ENCODE measurements at places on chromosomes 2 and 18.

DNA sequence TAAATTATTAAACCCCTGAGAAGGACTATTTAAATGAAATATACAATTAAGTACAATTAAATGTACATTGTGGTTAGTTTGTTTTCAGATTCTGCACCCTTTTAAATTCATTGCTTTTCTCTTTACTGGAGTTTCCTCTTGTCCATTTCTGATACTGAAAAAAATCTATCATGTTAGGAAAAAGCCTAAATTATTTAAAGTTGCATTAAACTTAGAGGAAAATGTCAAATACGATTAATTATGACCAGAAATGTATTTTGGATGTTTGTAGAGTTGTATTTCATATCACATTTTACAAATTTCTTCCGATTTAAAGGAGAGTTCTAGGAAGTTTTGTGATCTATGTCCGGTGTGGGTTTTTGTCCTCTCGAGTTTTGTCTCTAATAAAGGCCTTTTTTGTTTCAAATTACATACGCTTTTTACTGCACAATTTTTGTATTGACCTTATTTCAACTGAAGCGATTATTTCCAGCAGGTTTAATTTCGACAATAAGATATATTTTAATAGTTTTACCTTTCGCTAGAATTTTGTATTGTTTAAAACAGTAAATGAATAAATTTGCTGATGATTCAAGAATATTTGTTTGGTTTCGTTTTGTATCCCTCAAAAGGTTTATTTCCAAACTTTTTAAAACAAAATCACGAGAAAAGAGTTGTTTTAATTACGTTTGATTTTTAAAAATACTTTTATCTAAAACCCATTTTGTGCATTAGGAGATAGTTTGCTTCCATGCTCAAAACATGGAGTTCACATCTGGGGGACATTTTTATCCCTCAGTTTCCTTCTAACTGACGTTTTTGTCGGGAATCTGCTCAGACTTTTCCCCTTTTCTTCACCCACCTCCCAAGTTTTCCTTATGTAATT is 3.3 kb upstream of the SATB2 start:
- no peak for DNase-seq

DNA sequence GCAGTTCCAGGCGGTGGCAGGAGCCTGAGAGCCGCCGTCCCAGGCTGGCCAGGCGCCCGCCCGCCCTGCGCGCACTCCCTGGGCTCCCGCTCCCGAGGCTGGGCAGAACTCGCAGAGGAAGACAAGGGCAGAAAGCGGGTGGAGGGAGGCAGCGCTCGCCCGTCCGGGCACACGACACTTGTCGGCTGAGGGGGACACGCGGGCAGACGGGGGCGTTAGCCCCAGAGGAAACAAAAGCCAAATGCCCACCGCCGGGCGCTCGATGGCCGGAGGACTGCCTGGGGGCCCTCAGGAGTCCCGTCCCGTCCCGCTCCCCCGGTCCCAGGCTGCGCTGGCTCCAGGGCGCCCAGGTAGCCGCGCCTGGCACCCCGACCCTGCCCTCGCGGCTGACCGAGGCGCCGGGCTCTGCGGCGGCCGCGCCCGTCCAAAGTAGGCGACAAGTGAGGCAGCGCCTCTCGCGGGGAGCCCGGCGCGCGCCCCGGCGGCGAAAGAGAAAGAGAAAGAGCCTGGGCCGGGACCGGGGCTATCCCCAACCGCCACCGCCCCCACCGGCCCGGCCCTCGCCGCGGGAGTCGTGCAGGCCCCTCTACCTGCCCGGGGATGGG is 491 bp downstream of the L3MBTL4 start:
- peak; percentile 53 for DNase-seq

- no peak for DNase-seq
These were observed 1.2 kb upstream of the EMX1 start for GRCh38 chr2:72915907-72916742.

- DNase-seq: no peak
These were observed 36.6 kb upstream of the SKOR2 start for GRCh38 chr18:47287911-47288585.

DNA sequence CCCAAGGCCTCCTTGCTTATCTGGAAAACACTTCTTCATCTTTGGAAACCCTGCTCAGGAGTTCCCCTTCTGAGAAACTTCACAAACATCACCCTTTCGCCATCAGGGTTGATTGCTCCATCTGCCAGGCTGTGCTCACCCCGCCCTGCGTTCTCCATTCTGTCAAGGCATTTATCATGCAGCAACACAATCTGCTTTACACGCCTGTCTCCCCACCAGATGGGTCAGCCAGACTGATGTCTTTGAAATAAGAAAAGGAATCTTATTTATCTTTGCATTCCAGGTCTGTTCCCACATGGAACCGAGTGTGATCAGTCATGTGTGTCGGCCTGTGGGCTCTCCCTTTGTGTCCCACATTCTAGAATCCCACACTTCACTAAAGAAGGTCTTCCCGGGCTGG is 110.0 kb upstream of the ARL4C start:
- no peak for DNase-seq

GRCh38 chr18:55275039-55275901 is 312.7 kb downstream of the TCF4 start:
- DNase-seq: peak; percentile 45

DNA sequence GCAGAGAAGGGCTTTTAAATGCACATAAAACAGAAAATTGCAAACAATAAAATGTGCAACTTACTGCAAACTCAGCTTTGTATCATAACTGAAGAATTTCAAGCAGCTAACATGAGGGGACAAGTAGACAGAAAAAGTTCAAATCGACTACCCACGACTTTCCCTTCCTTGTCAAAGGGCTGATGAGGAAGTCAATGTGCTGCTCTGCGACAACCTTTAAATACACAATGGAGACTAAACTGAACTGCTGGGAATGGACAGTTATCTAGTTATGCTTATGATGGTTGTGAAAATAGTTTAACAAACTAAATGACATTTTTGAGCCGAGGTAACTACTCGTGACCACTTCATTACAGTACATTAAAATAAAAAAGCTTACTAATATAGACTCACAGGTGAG is 84.1 kb downstream of the INO80D start:
- no peak for DNase-seq

DNA sequence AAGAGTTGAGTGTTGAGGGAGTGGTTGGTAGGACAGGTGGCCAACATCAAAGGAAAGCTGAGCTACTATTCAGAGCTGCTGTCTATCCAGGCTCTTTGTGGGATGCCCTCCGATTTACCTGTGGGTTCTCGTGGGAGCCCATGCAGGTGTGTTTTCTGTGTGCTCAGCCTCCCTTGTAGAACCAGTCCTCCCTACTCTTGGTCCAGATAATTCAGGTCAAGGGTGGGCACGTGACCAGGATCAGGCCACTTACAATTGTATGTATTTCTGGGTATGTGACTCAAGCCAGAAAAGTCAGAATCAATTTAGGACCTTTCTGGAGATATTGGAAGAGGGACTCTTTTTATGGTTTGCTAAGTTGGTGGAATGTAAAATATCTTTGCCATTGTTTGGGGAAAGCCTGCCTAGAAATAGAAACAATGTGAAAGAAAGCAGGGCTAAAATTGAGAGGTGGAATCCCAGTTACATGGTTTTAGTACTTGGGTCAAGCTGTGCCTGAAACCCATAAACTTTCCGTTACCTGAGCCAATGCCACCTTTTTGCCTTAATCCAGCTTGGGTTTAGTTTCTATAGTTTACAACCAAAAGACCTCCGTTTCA is 93.2 kb downstream of the PDCL3 start:
- no peak for DNase-seq

- DNase-seq: peak; percentile 55
These were observed 332.1 kb downstream of the AGPS start for GRCh38 chr2:177724398-177725287.

- DNase-seq: no peak
These were observed 66.6 kb downstream of the MYOM1 start for GRCh38 chr18:3153107-3153704.

- DNase-seq: no peak
These were observed 11.8 kb downstream of the G6PC2 start for GRCh38 chr2:168912901-168913369.

DNA sequence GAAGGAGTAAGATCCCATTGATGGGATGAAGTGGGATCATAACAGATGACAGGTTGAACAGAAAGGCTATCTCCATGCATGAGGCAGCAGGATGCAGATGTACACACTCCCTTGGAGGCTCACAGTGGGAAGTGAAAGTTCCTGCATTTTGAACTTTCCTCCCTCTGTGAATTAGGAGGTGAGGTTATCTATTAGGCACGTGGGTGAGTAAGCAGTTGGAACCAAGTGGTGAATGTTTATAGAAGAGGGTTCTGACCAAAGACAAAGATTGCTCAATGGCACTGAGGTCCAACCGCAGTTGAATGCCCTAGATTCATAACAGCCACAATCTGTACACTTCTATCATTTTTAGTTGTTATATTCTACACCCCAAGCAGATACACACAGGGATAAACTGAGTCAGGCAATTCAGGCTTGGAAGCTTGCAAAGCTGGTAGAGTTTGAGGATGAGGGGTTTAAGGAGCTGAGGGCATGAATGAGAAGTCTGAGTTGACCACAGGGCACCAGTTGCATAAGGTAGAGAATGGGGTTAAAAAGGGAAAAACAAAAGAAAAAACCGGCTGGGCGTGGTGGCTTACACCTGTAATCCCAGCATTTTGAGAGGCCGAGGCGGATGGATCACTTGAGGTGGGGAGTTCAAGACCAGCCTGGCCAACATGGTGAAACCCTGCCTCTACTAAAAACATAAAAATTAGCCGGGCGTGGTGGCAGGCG is 7.1 kb upstream of the KCMF1 start:
- no peak for DNase-seq

DNA sequence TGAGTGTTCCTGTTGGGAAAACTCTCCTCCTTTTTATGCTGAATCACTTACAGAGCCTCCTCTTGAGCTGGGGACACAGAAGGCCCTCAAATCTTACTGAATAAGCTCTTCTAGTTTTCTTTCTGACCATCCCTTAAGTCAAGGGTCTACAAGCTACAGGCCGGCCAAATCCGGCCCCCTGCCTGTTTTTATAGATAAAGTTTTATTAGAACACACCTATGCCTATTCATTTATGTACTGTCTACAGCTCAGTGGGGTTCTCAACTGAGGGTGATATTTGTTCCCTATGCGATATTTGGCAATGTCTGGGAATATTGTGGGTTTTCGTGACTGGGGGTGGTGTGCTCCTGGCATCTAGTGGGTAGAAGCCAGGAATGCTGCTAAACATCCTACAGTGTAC is 14.0 kb downstream of the CDC42EP3 start:
- DNase-seq: no peak

GRCh38 chr2:157833721-157834120 is 42.4 kb downstream of the ACVR1 start:
- DNase-seq: no peak

DNA sequence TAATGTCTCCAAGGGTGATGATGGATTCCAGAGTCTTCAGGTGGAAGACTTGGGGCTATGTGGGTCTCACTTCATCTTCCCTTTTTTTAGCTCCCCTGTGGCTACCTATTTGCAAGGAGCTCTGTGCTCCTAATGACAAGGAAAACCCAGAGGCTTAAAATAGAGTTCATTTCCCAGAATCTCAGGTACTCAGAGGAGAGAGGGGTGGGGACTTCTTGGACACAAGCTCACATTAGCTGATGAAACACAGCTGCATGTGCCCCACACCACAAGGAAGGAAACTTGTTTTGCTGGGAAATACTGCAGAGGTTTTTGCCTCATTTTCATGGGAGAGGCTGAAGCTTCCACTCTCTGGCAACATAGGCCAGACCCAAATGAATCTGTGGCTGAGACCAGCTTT is 138.6 kb upstream of the SLC1A4 start:
- DNase-seq: no peak

DNA sequence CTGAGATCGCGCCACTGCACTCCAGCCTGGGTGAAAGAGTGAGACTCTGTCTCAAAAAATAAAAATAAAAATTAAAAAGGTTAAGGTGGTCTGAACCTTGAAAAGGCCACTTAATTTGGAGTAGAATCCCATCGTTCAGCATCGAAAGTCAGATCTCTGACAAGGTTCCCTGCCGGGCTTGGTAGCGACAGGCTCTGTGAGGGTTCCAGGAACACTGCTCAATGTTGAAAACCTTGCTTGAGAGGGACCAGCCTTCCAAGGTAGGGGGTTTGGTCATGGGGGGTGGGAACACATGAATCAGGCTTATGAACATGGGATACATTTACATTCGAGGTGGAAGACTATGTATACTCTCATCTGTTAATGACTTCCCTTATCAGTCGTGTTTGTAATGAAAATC is 232.2 kb downstream of the FHOD3 start:
- no peak for DNase-seq

DNA sequence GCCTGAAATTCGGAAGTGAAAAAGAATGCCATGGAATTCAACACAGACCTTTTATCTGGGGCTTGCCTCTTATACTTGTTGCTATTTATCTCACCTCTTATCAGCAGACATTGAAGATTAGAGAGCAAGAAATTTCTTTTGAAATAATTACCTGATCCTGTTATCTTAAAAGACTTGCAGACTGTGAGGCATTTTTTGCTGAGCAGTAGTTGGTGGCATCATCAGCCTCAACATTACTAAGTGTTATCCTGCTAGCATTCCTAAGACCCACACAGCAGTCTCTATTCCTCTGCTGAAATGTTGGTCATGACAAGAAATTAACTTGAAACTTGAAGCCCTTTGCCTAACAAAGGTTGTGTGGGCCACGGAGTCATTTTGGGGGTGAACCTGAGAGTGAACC is 186.5 kb downstream of the TRIB2 start:
- no peak for DNase-seq

DNA sequence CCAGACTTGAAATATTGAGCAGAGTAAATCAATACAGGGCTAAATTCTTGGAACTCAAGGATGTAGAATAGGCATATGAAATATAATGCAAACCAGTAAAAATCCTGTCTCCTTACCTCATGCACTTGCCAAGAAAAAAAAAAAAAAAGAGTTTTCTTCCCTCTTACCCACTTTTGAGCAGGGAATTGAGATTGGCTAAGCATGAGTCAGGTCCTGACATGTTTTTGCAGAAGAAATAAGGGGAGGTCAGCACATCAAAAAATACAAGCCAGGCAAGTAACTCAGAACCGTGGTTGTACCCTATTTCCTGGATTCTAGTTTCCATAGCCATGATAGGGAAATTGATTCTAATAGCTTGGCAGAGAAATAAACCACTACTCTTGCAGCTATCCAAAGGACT is 1526.7 kb downstream of the LRP1B start:
- no peak for DNase-seq

DNA sequence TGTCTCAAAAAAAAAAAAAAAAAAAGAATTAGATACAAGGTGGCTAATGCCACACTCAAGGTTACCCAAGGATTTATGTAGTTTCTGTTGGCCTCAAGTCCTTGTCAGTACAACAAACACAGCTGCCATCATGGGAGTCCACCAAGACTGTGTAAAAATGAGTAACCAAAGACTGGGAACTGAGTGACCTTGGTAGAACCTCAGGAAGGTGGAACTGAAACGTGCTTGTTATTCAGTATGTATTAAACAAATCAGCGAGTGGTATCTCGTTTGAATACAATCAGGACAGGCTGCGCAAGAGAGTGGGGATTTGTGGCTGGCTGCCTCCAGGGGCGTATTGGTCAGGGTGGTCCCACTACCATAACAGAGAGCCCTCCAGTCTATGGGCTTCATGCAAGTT is 1.6 kb upstream of the SFTPB start:
- no peak for DNase-seq

GRCh38 chr18:3970929-3971328 is 484.2 kb downstream of the DLGAP1 start:
- DNase-seq: no peak
